ENCODE measurements at places on chromosomes 11 and 22. TPM values are rescaled to one million over a fixed set of nuclear protein-coding genes. Genes with fewer than 3 reads are reported as not detected.
A peak's percentile ranks its signal among the peaks of the same experiment; 100 is the strongest.

- DNase-seq, result no peak
Observed at GRCh38 chr11:108965306-108966001, 300.6 kb downstream of the DDX10 start.

Gene NADSYN1
- polyA plus RNA-seq, result 64.1 TPM

DNA sequence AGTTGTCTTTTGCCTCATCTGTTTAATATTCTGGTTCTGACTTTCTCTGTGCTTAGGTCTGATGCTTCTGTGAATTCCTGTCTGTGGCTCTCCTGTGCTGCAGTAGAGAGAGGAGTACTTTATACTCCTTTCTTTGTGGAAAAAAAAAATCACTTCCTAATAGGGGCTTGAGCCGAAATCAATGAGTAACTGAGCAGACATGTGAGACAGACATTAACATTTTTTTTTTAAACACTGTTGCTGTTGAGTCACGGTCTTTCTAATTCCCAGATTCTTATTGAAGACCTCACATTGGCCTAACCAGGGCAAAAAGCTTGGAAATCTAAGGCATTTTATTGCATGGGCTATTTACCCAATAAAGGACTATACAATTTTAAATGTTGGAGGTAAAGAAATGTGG is 86.1 kb downstream of the GRM5 start:
- DNase-seq, result no peak

DNA sequence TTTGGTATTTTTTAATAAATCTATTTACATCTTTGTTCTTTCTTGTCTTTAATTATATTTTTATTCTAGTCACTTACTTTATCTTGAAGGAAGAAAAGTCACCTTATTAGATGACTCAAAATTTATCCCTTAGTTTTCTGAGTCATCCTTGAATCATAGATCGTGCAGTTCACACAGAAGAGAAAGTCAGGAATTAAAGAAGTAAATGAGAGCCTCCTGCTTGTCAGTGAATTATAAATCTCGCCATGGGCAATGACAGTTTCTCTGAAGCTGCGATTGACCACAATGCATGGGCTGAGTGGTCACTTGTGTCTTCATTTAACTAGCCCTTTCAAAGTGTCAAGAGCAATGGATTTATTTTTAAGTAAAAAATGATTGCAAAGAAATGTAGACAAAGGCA is 91.2 kb downstream of the LUZP2 start:
- no peak for DNase-seq

Gene BBOX1
- polyA plus RNA-seq, result 0.10 TPM

DNA sequence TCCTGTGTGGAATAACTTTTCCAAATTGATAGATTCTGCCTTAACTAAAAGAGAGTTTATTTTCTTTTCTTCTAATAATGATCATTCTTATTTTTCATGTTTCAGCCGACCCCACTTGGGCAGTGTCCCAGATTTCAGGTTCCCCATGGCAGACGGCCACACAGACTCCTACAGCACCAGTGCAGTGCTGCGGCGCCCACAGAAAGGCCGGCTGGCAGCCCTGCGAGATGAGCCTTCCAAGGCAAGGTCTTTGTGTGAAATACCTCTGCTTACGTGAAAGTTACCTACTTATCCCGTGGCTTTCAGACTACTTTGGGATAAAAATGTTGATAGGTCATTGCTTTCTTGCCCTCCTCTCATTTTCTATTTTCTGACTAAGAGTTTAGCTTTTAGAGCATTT is 59.3 kb upstream of the CTTN start:
- no peak for DNase-seq

- no peak for DNase-seq
Observed at GRCh38 chr22:22403771-22404170, 104.8 kb downstream of the ZNF280B start.

Gene KDM4E
- 0.23 TPM for polyA plus RNA-seq

Gene CYB561A3
- 33.6 TPM for polyA plus RNA-seq

Gene OR5J2
- polyA plus RNA-seq, result not detected

Gene CNGA4
- polyA plus RNA-seq, result 1.2 TPM

GRCh38 chr11:118899706-118900360 is 16.1 kb downstream of the CXCR5 start:
- DNase-seq, result no peak

- DNase-seq, result peak; percentile 68
Observed at GRCh38 chr22:36373258-36373579, 14.5 kb downstream of the MYH9 start.

Gene FGF3
- polyA plus RNA-seq, result not detected

Gene IFITM10
- 0.15 TPM for polyA plus RNA-seq

DNA sequence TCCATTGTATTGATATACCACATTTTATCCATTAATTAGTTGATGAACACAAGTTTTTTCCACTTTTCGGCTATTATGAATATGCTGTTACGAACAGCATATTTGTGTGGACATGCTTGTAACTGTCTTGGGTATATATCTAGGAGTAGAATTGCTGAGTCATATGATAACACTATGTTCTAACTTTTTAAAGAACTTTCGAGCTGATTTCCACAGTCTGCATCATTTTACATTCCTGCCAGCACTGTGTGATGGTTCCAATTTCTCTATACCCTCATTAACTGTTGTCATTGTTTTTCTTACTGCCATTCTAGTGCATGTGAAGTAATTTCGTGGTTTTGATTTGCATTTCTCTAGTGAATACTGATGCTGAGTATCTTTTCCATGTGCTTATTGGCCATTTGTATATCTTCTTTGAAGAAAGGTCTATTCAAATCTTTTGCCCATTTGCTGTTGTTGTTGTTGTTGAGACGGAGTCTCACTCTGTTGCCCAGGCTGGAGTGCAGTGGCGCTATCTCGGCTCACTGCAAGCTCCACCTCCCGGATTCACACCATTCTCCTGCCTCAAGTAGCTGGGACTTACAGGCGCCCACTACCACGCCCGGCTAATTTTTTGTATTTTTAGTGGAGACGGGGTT is 7.4 kb upstream of the RCE1 start:
- no peak for DNase-seq

GRCh38 chr11:132030896-132031295 is 660.5 kb downstream of the NTM start:
- no peak for DNase-seq

Gene CHADL
- polyA plus RNA-seq, result 2.2 TPM

Gene DKK3
- polyA plus RNA-seq, result 168 TPM

Gene NPAS4
- 0.33 TPM for polyA plus RNA-seq

DNA sequence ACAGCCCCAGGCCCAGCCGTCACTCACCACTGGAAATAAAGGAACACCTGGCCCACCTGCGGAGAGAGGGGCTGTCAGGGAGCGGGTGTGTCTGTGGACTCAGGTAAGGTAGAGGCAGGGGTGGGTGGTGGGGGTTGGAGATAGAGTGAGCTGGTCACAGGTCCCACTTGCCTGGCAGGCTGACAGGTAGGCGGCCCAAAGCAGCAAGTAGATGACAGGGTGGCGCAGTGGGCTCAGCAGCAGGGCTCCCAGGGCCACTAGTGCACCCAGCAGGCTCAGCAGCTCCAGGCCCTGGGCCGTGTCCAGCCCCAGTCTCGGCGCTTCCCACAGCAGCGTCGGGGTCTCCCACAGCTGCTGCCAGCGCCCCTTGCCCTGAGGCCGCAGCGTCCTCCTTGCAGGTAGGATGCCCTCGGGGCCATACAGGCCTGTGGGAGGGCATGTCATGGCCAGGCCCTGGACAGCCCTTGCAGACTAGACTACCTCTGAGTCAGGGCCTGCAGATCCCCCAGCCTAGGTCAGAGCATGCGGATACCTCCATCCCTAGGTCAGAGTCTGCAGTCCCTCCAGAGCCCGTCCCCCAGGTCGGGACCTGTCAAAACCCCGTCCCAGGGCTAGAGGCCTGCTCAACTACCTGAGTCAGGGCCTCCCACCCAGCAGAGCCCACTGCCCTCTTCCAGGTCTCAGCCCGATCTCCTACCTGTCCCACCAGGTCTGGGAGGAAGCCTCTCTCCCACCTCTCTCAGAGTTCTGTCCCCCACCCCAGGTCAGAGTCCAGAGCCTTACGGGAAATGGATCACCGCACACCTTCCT is 686 bp downstream of the LMF2 start:
- DNase-seq, result no peak

GRCh38 chr11:118604566-118604965 is 2.8 kb upstream of the PHLDB1 start:
- no peak for DNase-seq

Gene NCAM1
- polyA plus RNA-seq, result 47.5 TPM

Gene MUC5AC
- 0.08 TPM for polyA plus RNA-seq

- no peak for DNase-seq
Observed at GRCh38 chr11:34745195-34745594, 124.3 kb downstream of the EHF start.

- no peak for DNase-seq
Observed at GRCh38 chr11:75633409-75634066, 35.3 kb downstream of the MAP6 start.

Gene PUS3
- polyA plus RNA-seq, result 17.3 TPM

DNA sequence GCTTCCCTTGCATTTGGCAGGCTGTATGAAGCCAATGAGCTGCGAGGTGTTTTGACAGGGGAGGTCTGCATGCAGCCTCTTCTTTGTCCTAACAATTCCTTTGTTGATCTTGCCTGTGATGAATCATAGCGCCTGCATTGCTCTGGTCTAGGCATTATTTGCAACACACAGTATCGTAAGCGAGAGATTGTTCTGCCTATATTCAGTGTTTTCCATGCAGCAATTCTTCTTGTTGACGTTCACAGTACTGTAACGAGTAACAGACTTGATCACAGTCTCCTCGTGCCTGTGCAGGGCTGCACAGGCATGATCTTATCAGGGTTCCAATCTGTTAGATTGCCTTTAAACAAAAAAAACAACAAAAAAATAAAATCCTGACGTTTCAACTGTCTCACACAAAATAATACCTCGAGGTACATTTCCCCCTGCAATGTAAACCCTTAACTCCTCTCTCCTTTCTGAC is 13.9 kb upstream of the ADSL start:
- no peak for DNase-seq

DNA sequence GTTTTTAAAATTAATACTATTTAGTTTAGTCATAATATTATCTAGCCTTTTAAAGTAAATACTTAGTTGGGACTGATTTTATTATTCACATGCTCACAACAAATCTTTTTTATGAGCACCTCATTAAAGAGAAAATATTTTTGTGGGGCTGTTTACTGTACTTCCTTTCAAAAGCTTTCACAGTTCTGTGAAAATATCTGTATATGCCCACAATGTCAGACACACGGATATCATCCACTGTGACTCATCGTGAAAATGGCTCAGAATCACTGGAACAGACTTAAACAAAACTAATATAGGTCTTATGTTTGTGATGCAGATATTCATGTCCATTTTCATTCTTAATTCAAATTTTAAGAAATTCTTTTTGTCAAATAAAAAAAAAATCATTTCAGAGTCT is 305.2 kb downstream of the RAB38 start:
- no peak for DNase-seq

GRCh38 chr11:119417726-119418540 is 5.0 kb downstream of the THY1 start:
- DNase-seq, result no peak

DNA sequence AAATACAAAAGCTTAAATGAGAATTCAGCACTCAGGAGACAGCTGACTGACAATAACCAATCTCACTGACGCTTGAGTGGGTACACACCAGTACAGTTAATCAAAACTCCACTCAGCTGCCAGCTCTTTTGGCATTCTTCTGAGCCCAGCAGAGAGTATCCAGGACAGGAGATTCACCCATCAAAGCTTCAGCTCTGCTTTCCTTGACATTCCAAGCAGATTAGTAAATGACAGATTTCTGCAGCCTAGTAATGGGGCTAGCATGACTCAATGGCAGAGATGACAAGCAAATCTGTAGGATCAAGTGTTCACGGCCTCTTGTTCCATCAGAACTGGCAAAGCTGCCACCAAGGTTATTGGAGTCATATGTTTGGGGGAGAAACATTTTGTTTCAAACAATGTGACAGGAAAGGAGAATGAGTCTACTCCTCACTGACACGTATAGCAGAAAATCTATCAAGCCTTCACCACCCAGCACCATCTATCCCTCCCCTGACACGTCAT is 420.0 kb downstream of the DYNC2H1 start:
- DNase-seq, result no peak

DNA sequence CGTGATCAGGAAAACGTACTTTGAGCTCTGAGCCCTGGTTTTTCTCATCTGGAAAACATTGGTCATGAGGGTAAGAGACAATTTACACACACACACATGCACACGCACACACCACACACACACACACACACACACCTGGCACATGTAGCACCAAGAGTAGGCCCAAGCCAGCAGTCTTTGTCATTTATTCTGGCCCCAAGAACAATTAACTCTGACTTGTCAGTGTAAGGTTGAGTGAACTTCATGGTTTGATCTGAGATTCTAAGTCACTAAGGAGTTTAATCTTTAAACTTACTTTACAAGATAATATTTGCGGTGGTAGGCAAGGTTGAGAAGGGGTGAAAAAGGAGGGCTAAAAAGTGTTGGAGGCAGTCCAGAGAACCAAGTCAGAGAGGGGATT is 44.1 kb downstream of the MMP20 start:
- DNase-seq, result no peak

GRCh38 chr22:36612458-36612857 is 83.5 kb upstream of the EIF3D start:
- DNase-seq, result no peak

DNA sequence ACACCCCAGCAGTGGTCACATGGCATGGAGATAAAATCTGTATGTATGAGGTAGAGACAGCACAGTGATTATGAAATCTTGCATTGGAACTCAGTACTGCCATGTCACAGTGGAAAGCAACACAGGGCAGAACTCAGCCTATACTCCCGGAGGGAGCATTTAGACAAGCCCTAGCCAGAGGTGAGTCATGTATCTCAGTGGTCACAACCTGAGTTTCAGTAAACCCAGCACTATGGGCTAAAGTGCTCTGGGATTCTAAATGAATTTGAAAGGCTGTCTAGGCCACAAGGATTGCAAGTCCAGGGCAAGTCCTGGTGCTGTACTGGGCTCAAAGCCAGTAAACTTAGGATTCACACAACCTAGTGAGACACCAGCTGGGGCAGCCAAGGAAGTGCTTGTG is 1717.1 kb upstream of the RAG2 start:
- DNase-seq, result no peak

- DNase-seq, result no peak
Observed at GRCh38 chr11:8531312-8531711, 62.7 kb downstream of the STK33 start.

Gene ACTN3
- polyA plus RNA-seq, result not detected

DNA sequence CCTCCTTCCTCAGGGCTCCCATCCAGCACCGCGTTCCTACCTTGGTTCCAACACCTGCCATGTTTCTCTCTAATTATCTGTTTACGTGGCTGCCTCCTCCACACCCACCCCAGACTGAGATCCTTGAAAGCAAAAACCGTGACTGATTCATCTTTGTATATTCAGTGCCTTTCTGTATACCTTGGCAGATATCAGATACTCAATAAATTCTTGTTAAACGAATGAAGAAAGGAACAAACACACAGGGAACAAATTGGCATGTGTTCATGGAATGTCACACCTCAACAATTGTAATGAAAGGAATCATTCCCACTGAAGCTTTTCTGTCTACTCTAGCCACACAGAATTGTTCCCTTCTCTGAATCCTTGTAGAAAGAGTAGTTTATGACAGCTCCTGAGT is 20.4 kb upstream of the LRRC55 start:
- no peak for DNase-seq

GRCh38 chr11:44319170-44319551 is 9.2 kb upstream of the ALX4 start:
- no peak for DNase-seq

Gene KCNJ4
- polyA plus RNA-seq, result not detected

- peak; percentile 71 for DNase-seq
Observed at GRCh38 chr22:41197038-41197972, 7.8 kb upstream of the L3MBTL2 start.

Data from right lung (tissue), 10 donors.